ENCODE measurements at places on chromosomes 1 and 21.
A peak's percentile ranks its signal among the peaks of the same experiment; 100 is the strongest.

DNA sequence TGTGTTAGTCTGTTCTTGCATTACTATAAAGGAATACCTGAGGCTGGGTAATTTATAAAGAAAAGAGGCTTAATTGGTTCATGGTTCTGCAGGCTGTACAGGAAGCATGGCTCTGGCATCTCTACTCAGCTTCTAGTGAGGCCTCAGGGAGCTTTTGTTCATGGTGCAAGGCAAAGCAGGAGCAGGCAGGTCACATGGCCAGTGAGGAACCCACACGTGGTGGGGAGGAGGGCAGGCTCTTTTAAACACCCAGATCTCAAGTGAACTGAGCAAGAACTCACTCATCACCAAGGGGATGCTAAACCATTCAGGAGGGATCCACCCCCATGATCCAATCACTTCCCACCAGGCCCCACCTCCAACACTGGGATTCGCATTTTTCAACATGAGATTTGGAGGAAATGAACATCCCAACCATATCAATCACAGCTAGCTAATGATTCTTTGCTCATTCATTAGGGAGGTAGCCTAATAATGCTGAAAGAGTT lies 51.4 kb upstream of the RAP1A start:
- DNase-seq = no peak

DNA sequence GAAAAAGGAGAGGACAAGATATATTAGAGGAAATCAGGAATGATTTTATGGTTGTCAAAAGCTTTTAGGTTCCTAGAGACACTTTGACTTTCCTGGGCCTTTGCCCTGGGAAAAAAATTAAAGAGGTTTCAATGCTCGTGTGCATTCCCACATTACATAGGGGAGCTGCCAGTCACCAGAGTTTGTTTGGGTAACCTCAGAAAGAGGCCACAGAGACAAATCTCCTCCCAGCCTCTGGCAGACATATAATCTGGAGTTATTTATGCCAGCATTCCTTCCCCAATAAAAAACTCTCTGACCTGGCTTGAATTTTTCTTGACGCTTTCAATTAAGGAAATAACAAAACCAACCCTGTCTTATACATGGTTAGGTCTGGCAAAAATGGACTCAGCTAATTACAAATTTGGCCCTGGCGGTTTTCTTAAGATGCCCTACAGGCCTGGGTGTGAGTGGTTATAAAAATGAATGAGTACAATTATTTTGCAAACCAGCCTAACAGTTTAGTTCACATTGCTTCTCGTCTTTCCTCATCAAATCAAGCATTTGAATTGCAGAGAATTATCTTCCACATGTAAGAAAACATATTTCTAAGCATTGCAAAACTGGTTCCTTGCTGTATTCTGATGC lies 63.7 kb downstream of the WLS start:
- DNase-seq = no peak

DNA sequence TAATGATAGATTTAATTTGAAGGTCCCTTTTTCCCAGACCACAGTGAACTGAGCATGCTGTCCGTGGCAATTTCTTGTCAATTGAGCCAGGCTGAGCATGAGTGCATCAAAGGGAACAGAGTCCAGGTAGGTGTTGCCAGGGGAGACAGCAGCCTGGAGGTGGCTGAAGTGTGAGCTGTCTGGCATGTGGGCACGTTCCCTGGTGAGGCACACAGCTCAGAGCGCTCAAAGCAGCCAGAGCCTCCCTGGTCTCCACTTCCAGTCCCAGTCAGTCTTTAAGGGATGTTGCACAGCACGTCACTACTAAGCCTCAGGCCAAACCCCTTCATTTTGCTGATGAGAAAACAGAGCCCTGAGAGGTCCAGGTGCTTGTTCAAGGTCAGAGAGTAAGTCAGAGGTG lies 251.4 kb downstream of the MATN1 start:
- no peak for DNase-seq

GRCh38 chr1:53732912-53733317 lies 6.0 kb downstream of the GLIS1 start:
- DNase-seq = no peak

DNA sequence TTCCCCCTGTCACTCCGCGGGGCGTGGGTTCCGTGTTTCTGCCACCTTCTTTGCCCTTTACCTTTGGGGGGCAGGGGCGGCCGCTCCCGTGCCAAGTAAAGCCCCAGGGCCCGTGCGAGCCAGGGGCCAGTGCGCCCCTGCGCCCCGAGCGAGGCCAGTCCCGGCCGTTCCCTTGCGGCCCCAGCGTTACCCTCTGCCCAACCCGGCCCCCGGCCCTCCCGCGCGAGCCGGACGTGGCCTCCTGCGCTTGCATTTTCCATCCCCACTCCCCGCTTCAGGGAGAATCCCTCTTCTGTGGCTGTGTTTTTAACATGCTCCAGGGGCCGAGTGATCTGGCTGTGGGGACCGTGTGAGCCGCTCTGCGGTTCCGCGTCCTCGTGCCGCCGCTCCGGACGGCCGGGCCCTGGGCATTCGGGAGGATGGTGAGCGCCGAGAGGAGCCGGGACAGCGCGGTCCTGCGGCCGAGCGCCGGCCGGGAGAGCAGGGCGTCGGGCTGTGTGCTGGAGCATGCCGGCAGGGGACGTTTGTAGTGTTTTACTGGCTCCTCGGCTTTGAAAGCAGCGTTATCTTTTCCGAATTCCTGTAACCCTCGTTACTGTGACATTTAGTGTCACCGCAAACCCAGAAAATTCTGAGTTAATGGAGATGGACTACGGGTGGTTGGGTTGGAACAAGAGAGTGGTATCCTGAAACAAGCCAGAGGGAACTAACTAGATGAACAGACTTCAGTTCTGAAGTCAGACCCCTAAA lies 1.0 kb downstream of the GALNT2 start:
- DNase-seq = peak; percentile 41

DNA sequence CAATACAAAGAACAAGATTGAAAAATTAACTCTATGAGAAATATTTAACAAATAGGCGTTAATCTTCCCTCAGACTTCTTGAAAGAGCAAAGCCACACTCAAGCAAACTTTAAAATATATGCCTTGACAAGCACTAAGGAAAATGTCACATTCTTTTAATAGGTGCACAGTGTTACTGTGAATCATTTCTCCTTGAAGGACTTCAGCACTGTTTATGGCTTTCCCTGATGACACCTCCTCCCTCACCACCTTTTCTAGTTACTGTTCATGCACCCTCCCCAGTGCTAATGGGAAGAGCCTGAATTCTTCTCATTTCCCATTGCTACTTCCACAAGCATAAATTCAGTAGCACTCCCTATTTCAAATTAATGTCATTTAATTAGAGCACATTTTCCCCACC lies 299.5 kb upstream of the RRP15 start:
- DNase-seq = no peak

DNA sequence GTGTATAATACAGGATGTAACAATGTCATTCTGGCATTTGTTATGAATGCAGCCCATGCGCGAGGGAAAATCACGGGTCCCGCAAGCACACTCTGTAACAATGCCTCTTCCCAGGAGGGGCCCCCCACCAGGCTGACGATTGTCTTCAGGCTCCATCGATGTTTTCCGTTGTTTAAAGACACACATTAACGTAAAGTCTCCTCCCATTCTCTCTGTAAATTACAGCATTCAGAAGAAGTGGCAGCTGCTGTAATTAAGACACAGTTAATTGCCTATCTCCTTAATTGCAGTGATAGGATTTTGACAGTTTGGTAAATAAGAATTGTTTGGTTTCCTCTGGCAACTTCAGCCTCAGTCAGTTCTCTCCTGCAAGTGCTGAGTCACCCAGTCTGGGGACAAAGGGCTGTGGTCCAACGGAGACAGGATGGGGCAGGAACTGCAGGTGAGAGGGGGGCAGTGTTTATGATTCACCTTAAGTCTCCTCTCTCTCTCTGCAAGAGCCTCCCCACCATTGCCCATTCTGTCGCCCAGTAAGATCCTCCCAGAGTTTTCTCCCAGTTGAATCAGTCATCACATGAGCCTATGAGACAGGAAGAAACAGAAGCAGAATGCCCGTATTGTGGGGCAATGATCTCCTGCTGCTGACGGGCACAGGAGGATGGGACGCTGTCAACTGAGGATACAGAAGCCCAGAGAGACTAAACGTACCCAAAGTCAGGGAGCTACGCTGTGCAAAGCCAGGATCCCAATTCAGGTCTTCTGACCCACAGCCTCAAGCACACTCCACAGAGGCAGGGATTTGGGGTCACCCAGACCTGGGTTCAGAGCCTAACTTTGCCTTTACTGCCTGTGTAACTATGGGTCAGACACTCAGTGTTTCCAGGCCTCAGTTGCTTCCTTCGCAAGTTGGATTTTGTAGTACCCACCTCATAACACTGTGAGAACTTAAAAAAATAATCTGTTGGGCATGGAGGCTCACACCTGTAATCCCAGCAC lies 110.0 kb downstream of the ADSS2 start:
- DNase-seq = no peak

GRCh38 chr1:108190686-108191416 lies 9.3 kb downstream of the SLC25A24 start:
- DNase-seq = no peak

DNA sequence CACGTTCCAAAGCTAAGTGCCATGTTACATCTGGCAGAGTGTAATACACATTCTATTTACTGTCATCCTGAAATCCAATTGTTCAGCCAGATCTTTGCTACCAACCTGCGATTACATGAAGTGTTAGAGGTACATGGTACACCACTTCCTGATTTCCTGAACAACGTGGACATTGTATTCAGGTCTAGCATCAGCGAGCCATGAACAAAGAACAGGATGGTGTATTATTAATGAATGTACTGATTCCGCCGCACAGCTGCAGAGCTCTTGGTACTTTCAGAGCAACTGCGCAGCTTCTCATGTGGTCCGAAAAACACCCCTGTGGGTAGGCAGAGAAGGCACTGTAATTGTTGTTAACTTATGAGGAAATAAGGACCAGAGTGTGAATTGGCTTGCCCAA lies 511.4 kb downstream of the AJAP1 start:
- no peak for DNase-seq

- no peak for DNase-seq
Observed at GRCh38 chr1:162538815-162539431, 22.6 kb upstream of the UAP1 start.

DNA sequence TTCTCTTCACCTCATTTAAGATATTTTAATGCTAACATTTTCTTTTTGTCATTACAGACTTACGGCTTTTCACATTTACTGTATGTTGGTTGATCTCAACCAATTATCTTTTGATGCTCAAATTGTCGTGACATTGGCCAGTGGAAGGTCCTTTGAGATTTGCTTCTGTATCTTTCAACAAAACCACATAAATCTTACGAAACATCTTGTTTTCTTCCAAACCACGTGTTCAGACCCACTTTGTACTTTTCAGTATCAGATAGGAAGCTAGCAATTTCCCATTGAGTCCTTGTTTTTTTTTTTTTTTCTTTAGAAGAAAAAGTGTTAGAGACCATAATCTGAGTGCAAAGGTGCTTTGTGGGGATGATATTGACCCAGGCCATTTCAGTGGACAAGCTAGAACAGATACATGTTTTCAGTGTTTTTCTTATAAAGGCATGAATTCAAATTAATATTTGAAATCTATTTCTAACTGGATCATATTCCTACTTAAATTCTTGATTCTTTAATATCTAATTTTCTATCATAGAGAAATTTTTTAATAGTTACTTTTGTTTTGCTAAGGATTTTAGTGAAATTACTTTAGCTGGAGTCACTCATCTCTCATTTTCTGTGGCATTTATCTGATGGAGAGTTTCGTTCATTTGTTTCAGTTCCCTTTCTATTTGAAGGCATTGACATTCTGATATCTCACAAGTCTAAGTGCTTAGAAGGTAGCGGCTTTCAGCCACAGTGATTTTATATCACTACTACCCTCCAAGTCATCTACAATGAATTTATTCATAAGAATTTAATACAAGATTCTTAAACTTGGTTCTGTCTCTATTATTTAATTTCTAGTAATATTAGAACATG lies 26.7 kb downstream of the ATG4C start:
- DNase-seq = no peak

DNA sequence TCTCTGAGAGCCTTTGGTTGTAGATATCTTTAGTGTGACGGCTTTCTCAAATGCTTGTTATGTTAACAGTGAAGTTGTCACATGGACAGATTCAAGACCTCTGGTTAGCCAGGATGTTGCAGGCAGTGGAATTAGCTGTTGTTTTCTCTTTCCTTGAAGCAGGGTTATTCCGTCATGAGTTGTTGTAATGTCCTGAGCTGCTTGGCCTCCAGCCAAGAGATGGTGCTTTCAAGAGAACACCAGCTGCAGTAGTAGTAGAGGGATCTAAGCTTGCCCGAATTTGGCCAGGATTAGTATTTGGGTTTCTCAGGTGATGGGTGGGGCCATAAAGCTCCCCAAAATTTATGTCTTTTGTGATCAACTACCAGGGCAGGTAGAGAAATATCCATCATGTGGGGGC lies 13.4 kb downstream of the KCNE1 start:
- no peak for DNase-seq

GRCh38 chr1:224726441-224727182 lies 110.5 kb downstream of the CNIH3 start:
- no peak for DNase-seq

GRCh38 chr1:107588321-107588720 lies 376.7 kb downstream of the VAV3 start:
- DNase-seq = no peak

DNA sequence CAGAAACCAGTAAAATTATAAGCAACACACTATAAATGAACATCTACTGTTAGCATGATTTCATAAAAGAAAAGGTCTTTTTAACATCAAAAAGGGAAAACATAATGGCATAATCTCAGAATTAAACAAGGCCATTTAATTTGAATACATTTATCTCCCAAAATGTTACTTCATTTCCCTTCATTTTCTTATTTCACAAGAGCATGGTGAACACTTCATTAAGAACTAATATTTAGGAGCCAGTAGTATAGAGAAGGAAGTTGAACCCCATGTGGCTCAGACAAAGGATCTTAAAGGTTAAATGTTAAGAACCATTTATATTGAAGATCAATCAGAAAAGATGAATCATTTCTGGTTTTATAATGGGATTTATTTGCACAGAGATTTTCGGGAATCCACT lies 981.7 kb downstream of the TTLL7 start:
- DNase-seq = no peak

DNA sequence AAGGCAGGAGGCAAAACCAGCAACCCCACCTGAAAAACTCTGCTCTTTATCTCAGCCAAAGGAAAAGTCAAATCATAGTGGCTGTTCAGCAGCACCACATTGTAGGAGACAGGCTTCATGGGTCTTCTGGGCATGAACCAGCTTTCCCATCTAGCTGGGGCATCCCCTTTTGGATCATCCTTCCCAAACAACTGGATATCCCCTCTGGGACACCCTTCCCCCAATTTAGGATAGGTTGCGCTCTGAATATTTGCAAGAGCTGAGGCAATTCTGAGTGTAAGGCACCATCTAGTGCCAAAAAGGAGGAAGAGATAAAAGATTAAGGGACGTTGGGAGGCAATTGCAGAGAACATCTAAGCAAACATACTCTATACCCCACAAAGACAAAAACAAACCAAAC lies 295.8 kb downstream of the MATN1 start:
- no peak for DNase-seq

All from activated naive CD8-positive, alpha-beta T cell treated with anti-CD3 and anti-CD28 coated beads, Interleukin-2, amount 50 U/mL, for 24 hours (primary cell).